Thymus (tissue), 14 donors: ENCODE measurements at places on chromosomes 1 and 21. TPM values are rescaled to one million over a fixed set of nuclear protein-coding genes. Genes with fewer than 3 reads are reported as not detected.

Gene MYOC
- total RNA-seq: 0.28 TPM

DNA sequence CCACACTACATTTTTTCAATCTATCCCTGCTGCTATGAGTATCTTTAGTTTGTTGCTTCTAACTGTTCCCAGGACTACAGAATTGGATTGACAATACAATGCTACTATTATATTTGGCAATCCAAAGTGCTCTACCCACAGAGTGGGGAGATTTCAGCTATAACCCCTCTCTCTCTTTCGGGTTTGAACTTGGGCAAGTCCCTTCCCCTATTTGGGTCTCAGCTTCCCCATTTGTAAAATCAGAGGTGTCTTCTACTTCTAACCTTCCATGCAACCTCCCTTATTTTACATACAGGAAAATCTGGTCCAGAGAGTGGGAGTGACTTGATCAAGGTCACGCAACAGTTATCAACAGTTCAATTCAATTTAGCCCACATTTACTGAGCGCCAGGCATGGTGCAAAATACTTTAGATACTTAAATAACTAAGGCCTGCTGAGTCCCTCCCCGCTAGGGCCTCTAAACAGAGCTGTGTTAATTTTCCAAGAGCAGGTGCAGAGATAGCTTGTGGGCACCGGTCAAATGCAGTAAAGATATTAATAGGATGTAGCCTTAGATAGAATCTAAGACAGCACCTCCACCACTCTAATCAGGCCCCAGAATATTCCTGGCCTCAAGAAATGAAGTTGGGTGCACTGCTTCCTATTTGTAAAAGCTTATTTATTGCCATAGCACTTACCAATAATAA is 9.4 kb upstream of the GPX7 start:
- H3K27me3 ChIP-seq: no peaks in the 10 kb centered on the region
- H3K4me3 ChIP-seq: no peak overlapping the region
- H3K4me1 ChIP-seq: no peaks in the 10 kb centered on the region
- no peak overlapping the region for H3K27ac ChIP-seq
- H3K36me3 ChIP-seq: no peaks in the 10 kb centered on the region
- no peak for DNase-seq

GRCh38 chr1:194809215-194809614 is 1622.8 kb upstream of the B3GALT2 start:
- no peak for DNase-seq
- H3K27me3 ChIP-seq: no peaks in the 10 kb centered on the region

- H3K4me1 ChIP-seq: peaks cover 10% of the 10 kb centered on the region
- no peaks in the 10 kb centered on the region for H3K36me3 ChIP-seq
- H3K27ac ChIP-seq: no peak overlapping the region
- H3K27me3 ChIP-seq: peaks cover 2% of the 10 kb centered on the region
These were observed 41.4 kb upstream of the COL6A2 start for GRCh38 chr21:46056450-46056903.

- H3K4me1 ChIP-seq: peaks cover 11% of the 10 kb centered on the region
- no peaks in the 10 kb centered on the region for H3K27me3 ChIP-seq
- peaks cover 13% of the 10 kb centered on the region for H3K36me3 ChIP-seq
- DNase-seq: no peak
These were observed 9.2 kb downstream of the AGPAT3 start for GRCh38 chr21:43874085-43874805.

GRCh38 chr1:246428542-246429308 is 78.4 kb downstream of the SMYD3 start:
- H3K4me3 ChIP-seq: no peak overlapping the region
- no peaks in the 10 kb centered on the region for H3K36me3 ChIP-seq
- no peaks in the 10 kb centered on the region for H3K27me3 ChIP-seq
- no peak overlapping the region for H3K27ac ChIP-seq
- DNase-seq: no peak
- H3K4me1 ChIP-seq: no peaks in the 10 kb centered on the region

Gene TOE1
- 13.3 TPM for total RNA-seq

GRCh38 chr1:28395181-28395580 is 25.6 kb downstream of the PHACTR4 start:
- H3K27me3 ChIP-seq: no peaks in the 10 kb centered on the region
- no peak overlapping the region for H3K27ac ChIP-seq
- no peak overlapping the region for H3K4me3 ChIP-seq
- no peak for DNase-seq
- H3K4me1 ChIP-seq: no peaks in the 10 kb centered on the region
